Fibroblast of skin of left quadriceps (primary cell): ENCODE measurements at places on chromosomes 12 and 14.

DNA sequence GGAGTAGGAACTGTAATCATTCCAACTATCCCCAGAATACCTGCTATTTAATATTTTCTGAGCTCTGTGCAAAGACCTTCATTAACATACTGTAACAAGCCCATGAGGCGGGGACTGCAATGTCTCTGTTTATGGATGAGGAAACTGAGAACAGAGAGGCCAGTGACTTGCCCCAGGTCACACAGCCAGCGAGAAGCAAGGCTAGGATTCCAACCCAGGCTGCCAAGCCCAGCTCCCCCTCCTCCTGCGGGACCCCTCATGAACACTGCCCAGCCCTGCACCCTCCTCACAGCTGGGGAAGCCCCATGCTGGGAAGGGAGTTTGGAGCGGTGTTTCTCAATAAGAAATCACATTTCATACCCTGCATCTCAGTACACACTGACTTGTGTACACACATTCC is 10.9 kb downstream of the HVCN1 start:
- DNase-seq, result no peak

- DNase-seq, result no peak
These were observed 31.4 kb downstream of the P2RX4 start for GRCh38 chr12:121241156-121241970.

DNA sequence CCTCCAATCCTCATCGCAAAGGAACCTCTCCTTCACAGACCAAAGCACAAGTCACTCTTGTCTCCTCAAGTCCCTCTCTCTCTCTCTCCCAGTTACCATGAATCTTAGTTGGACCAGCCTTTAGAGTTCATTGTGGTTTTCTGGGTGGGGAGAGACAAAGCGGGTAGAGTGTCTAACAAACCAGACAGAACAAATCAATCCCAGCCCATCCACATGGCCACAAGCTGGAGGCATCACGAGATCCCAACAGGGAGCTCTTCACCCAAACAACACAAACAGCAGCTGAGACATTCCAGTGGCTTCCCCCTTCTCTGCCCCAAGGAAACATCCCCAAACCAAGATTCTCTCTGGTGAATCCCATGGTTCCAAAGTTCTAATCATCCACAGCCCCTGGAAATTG is 22.4 kb downstream of the ACTN1 start:
- DNase-seq, result peak; percentile 67

DNA sequence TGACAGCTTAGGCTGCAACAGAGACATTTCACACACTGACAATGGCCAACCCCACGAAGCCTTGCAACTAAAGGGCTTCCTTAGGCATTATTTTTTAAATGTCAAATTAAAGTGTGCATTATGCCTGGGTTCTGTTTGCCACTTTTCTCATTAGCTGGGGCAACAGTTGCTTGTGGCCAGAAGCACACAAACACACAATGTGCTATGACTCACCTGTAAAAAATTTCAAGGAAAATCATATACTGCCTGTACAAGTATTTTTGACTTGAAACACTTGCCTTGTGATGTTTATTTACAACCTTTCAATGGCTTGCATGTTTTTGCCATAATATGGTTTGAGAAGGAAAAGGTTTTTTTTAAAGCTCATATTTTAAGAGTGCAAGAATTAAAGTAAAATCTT is 1.9 kb downstream of the NTN4 start:
- no peak for DNase-seq

- no peak for DNase-seq
These were observed 37.9 kb downstream of the WDR89 start for GRCh38 chr14:63603749-63604277.

DNA sequence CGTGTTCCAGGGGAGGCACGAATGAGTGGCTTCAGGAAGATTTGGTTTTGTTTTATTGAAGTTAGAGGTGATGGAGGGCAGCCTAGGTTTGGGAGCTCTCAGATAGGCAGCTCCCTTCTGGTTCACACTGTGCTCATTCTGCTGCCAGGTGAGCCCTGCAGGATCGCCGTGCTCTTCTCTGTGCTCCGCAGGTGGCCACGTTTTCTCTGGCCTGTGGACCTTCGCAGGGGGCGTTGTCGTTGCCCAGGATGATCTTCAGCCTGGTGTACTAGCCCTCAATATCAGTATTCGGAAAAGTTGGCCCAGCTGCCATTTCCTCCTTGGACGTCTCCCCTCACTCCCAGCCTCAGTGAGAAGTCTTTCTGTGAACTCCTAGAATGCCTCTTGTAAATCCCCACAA is 69.5 kb downstream of the PELI2 start:
- DNase-seq, result no peak

GRCh38 chr12:16844875-16845274 is 238.9 kb upstream of the LMO3 start:
- DNase-seq, result no peak

DNA sequence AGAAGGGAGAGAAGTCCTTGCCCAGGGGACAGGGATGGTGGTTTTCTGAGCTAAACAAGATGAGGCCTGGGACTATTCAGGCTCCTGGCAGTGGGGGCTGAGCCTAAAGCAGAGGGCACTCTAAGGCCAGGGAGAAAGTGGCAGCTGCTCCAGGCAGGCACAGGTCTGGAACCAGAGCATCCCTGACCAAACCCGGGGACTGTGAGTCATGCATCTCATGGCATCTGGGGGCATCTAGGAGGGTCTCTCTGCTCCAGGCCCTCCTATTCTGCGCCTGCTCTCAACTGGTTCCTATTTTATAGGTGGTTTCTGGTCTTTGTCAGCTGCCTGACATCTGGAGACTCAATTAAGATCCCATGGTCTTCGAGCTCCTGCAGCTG is 11.6 kb downstream of the KRT7 start:
- DNase-seq, result no peak

- DNase-seq, result no peak
These were observed 22.4 kb downstream of the RXYLT1 start for GRCh38 chr12:63802012-63802608.

DNA sequence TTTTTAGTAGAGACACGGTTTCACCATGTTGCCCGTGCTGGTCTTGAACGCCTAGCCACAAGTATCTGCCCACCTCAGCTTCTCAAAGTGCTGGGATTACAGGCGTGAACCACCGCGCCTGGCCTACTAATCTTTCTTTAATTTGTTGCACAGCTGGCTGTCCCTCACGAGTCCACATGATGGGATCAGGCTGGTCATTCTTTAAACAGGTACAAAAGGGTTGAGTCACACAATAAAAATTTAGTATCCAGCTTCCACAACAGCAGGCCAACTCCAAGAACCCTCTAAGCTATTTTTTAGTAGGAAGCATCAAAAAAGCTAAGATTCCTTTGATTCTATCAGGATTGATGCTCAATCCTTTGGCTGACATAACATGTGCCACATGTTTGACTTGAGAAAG is 17.8 kb downstream of the SINHCAF start:
- DNase-seq, result no peak

DNA sequence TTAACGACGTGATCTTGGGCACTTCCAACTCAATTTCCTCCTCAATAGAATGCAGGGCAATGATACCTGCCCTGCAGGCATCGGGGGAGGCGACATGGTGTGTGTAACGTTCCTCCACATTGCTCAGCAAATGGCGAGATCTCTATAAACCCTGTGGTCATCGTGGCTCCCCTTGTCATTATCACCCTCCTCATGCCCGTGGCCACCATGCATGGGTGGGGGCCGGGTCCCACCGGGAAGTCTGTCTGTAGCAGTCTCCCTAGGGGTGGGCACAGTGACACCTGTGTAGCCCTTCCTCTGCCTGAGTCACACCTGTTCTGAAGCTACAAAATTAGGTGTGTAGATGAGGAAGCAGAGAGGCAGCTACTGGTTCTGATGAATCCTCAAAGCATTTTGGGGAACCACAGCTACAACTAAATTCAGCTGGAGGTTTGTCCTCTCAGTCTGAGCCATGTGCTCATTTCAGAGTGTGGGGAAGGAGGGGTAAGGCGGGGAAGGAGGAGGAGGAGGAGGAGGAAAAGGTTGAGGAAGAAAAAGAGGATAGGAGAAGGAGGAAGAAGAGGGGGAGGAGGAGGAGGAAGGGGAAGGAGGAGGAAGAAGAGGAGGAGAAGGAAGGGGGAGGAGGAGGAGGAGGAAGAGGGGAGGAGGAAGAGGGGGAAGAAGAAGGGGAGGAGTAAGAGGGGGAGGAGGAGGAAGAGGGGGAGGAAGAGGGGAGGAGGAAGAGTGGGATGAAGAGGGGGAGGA is 11.0 kb upstream of the CACNA2D4 start:
- no peak for DNase-seq

DNA sequence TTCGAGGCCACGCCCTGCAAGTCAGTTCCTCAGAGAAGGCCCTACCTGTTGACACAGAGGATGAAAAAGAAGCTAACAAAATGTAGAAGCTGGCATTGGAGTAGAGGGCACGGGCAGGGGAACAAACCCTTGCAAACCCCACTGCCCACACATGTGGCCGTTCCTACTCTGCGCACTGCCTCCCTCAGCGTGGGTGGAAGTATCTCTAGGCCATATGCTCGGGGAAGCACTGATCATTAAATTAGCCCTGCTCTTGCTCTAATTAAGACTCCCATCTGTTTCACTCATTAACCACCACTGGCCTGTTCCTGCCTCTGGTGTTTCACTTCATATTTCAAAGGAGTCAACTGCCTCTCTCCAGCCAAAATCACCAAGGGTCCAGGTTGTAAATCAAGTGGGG is 201.2 kb upstream of the SFSWAP start:
- DNase-seq, result no peak

DNA sequence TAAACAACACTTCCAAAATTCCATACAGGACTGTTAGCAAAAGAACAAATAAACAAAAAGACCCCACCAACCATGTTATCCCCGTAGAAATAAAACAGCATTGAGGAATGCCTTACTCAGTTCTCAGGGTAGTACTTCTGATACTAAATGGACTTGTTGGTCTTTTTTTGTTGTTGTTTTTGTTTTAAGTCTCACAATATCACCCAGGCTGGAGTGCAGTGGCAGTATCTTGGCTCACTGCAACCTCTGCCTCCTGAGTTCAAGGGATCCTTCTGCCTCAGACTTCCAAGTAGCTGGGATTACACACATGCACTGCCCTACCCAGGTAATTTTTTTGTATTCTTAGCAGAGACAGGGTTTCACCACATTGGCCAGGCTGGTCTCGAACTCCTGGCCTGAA is 17.1 kb downstream of the HNRNPC start:
- no peak for DNase-seq

DNA sequence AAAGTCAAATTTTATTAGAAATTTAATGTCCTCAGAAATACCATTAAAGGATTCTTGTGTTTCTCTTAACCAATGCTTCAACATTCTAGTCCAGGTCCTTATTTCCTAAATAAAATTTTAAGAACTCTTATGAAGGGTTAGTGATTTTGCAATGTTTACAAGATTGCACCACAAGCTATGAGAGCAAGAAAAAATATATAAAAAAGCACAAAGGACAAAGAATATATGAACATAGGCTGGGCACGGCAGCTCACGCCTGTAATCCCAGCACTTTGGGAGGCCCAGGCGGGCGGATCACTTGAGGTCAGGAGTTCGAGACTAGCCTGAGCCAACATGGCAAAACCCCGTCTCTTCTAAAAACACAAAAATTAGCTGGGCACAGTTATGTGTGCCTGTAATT is 7.7 kb downstream of the RACGAP1 start:
- DNase-seq, result no peak

- no peak for DNase-seq
These were observed 102.9 kb upstream of the RFLNA start for GRCh38 chr12:124191966-124192365.

- DNase-seq, result no peak
These were observed 58.5 kb upstream of the TMPO start for GRCh38 chr12:98456576-98457573.

DNA sequence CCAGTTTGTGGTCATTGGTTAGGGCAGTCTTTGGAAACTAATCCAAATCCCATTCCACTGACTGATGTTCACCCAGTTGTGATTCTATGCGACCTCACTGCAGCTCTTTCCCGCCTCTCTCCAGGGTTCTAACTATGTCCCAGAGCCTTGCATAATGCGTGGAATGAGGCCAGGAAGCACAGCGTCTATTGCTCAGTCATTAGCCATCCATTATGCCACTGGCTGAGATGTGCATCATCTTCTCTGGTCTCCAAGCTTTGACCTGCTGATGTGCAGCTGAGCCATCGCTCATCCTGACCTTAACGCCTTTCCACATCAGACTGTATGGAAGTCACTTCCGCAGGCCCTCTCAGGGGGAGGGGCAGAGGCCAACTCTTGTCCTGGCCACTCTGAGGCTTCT is 115.4 kb upstream of the VRK1 start:
- no peak for DNase-seq

- no peak for DNase-seq
These were observed 176.5 kb upstream of the CPNE8 start for GRCh38 chr12:39081910-39082309.

DNA sequence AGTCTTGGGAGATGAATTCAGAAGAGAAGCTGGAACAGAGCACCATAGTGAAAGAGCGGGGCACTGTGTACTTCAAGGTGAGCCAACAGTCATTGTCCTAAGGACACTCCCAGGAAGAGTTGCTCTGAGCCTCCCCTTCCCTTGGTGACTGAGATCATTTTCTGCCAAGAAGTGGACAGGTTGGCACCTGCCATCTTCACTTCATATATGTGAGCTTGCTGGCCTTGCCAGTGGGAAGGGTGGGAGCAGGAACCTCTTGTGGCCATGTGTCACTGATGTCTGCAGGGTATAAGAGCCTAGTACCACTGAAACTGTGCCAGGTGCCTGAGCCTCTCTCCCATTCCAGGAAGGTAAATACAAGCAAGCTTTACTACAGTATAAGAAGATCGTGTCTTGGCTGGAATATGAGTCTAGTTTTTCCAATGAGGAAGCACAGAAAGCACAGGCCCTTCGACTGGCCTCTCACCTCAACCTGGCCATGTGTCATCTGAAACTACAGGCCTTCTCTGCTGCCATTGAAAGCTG is 5.3 kb downstream of the FKBP4 start:
- DNase-seq, result no peak

- DNase-seq, result peak; percentile 37
These were observed 56.4 kb downstream of the PITPNM2 start for GRCh38 chr12:123094349-123095077.

GRCh38 chr14:89096946-89097345 is 272.5 kb downstream of the TTC8 start:
- DNase-seq, result no peak

DNA sequence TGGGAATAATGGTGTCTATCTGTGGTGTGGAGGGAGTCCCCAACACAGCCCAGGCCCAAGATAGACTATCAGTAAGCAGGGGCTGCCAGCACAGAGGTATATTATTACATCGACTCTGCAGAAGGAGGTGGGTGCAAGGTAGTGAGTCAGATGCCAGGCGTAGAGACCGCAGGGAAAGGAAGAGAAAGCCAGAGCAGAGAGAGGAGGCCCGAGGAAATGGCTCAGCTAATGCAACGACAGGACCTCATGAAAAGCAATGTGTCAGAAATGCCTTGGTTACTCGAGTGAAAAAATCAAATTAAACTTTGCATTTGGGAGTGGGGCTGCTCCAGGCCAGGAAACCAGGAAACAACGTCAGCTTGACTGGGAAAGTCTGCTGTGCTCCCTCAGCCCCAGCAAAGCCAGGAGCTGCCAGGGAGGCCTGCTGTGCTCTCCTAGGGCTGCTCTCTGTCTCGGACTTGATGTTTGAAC is 173.2 kb downstream of the SUDS3 start:
- no peak for DNase-seq

DNA sequence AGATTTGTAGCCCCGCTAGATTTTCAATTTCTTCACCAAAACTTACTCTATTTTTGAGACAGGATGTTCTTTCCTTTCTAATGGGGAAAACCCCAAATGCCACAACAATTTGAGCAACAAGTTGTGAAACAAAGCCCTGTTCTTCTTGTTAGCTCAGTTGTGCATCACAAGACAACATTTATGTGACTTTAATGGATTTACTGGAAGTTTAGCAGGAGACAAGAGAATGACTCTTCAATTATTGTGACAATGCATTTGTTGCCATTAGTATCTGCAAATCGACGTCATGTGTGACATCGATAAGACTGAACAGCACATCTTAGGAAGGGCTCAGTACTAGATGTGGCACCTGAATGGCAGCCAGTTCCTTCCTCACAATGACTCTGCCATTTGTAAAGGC is 1028.9 kb upstream of the TMEM132C start:
- no peak for DNase-seq
